ENCODE measurements at places on chromosomes 16 and 17.

DNA sequence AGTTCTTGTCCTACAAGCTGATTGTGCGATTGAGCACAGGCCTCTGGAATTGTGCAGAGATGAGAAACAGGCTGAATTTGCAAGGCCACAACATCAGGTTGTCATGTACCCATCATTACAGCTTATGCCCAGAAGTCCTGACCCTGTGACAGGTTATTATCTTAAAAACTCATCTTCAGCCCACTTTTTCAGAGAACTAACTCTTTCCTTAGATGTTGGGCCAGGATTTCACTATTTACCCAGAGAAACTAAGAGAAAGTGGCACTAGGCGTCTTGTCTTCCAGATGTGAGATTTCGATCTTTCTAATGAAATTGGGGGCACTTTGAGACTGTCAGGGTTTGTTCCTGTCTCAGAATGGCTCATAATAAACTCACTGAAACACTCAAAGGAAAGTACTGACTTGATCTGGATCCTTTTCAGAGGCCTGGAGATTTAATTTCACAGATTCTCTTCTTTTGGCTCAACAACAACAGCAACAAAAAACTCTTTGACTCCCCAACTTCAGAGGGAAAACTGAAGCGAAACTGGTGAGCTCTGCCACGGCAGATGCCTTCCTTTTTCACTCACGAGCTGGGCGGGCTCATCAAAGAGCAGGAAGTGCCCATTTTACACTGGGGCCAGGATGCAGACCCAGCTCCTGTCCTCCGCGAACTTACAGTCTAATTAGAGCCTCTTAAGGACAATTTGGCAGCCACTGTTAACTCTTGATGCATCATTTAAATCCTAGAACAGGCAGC lies 17.7 kb upstream of the SLC12A3 start:
- DNase-seq, result no peak

GRCh38 chr17:78300962-78301820 lies 58.7 kb downstream of the SOCS3 start:
- no peak for DNase-seq

DNA sequence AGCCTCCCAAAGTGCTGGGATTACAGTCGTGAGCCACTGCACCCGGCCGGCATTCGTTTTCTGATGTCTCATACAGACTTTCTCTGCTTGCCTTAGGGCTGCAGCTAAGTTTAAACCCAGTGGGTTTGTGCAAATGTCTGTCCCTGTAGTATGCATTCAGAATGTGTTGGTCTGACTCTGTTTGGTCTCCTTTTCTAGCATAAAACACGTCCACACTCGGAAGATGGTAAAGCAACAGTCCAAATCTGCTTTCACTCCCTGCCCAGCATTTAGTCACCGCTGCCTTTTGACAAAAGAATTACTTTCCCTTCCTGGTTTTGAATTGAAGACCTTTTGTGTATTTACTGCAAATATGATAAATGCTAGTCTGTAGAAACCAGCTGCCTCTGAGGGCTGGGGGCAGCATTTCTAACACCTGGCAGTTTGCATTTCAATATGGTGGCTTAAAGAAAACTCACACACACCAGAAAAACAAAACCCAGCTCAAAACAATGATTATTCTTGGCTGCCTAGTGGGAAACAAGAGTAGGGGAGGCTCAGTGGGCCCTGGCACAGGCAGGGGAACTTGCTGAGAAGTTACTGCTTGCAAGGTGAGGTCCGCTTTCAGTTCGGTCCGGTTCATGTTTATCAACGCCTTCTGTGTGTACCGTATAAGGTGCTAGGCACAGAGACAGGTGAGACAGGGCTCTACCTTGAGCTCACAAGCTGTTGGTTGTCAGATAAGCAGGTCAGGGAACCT lies 56.9 kb downstream of the MSI2 start:
- no peak for DNase-seq

DNA sequence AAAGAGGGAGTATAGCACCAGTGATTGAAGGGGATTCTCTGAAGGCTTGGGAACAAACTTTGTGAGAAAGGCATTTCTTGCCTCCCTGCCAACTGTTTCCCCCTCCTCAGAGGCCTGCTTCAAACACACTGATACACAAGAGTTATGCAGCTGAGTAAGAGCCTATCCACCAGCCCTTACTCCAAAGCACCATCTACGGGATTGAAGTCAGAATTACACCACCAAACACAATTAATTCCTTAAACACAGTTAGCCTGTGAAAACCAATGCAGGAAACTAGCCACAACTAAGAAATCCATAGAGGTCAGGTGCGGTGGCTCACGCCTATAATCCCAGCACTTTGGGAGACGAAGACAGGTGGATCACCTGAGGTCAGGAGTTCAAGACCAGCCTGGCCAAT lies 138.3 kb downstream of the SHCBP1 start:
- DNase-seq, result no peak

DNA sequence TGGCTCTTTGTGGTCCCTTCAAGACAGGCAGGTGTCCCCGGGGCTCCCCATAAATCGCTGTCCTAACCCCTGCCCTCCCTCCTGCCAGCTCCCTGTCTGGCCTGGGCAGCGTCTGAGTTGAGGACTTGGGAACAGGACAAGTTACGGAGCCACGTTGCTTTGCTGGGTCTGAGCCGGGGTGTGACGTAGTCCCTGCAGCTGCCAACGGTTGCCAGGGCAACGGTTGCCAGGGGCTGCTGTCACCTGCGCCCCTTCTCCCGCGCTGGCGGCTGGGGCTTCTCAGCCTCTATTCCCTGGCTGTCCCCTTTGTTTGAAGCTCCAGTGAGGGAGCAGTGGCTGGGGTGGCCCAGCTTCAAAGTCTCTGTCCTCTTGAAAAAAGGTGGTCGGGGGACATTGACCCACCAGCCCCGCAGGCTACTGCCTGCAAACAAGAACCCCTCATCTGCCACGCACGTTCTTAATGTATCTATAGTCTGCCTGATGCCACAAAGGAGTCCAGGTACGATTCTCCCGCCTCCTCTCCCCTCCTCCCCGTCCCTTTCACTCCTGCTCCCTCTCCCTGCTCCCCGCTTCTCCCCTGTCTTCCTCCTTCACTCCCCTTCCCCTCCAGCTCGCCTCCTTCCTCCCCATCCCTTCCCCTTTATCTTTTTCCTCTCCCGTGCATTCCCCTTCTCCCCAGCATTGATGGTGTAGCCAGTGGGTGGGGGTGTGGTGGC lies 10.9 kb downstream of the ADGRG1 start:
- DNase-seq, result no peak

DNA sequence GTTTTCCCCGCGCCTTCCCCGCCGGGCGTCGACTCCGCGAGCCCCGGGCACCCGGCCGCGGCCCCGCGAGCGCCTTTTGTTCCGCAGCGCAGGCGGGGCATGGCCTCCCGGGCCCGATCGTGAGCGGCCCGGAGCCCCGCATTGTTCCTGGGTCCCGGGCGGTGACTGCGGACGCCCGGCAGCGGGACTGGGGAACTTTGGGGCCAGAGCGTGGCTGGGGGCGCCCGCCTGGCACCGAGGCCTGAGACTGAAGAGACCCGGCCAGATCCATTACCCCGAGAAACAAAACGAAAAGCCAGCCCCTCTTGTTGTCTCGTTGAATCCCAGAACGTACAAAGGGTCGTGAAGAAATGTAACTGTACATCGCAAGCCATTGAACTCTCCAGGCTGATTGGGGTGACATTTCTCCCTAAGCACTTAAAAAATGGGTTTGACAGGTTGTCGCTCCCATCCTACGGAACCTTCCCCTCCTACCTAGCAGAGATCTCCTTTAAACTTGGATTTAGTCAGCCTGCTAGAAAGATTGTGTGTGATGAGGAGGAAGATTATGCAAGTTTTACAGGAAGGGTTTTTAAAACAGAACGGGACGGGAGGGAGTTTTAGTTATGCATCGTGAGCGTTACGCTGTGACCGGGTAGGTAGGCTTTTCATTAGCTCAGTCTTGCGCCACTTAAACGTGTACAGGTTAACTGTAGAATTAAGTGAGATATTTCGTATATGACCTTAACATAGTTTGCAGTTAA lies 825 bp downstream of the METTL9 start:
- DNase-seq, result no peak

DNA sequence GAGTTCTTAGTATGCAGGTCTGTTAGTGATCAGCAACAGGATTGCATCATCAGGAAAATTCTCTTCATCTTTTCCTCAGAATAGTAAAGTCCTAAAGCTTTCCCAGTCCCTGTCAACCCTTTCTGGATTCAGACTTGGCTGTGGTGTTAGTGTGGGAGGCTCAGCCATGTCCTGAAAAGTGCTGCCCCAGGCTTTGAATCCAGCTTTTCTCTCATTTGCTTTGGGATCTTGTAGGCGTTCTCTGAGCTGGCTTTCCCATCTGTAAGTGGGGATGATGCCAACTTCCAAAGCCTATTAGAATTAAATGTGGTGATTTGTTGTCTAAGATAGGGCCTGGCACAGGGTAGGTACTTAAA lies 3.0 kb downstream of the ALKBH5 start:
- DNase-seq, result no peak

DNA sequence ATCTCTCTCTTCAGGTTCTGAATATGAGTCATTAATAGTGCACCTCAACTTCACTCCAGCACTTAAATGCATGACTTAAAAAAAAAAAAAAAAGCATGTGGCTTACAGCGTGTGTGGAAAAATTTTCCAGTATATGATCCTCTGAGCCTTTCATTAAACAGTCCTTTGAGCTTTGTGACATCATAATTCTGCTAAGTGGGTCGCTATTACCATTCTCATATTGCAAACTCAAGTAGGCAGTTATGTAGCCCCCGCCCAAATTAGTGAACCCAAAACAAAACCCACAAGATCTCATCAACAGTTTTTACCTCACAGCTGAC lies 672 bp downstream of the CMTR2 start:
- DNase-seq, result no peak

DNA sequence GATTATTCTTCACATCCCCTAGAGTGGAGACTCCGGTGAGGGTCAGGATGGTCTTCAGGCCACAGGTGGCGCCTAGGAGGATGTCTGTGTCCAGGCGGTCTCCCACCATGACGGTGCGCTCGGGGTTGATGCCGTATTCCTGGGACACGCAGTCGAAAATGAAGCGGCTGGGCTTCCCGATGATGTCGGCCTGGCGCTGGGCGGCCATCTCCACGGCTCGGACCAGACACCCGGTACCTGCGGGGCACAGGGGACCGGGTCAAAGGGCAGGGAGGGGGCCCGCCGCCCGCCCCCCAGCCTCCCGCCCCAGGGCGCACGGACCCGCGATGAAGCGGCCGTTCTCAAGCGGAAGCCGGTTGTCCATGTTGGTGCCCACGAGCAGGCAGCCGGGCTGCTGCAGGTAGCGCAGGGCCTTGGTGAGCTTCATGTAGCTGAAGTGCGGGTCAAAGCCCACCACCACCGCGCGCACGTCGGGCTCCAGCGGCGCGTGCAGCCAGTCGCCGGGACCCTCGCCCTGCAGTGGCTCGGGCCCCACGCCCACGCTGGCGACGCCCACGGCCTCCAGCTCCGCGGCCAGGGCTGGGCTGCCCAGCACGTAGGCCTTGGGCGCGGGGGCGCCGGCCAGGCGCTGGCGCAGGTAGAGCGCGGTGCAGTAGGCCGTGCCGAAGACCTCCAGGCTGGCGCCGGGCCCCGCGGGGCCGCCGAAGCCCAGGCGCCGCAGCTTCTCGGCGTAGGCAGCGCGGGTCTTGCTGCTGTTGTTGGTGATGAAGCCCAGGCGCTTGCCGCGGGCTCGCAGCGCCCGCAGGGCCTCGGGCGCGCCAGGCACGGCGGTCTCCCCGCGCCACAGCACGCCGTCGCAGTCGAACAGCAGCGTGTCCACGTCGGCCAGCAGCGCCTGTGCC lies 572 bp downstream of the PGP start:
- DNase-seq, result no peak

GRCh38 chr16:20952139-20952920 lies 51.8 kb downstream of the LYRM1 start:
- DNase-seq, result no peak

DNA sequence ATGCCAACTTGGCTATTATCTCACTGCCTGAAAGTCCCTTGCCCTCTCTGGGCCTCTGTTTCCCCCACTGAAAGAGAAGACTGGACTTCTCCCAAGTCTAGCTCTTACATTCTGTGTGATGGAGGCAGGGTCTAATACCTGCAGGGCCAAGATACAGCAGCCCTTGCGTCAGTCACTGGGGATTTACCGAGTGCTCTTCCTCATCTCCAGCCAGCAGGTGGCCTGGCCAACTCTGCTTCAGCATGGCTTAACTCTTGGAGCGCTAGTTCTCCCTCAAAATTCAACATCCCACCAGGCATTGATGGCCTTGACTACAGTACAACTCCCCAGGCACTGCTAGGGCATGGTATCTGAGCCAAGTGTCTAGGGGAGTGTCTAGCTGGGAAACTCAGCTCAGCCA lies 19.9 kb upstream of the MTMR4 start:
- no peak for DNase-seq

GRCh38 chr17:78027121-78027520 lies 68.6 kb downstream of the TNRC6C start:
- DNase-seq, result no peak

DNA sequence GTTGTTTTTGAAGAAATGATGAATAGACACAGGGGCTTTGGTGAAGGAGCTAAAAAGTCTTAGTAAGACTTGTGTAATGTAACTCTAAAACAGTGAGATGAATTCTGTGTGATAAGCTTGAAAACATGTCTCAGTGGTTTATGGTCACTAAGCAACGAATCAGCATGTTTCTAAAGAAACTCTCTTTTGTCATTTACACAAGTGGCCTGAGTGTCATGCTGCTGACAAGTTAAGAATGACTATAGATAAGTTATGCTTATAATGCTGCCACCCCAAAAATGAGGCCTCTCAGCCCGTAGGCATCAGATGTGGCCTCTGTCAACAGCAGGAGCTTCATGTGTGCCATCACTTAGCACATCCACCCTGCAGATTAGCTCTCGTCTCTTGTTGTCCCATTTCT lies 8.7 kb downstream of the COX10 start:
- no peak for DNase-seq

- DNase-seq, result no peak
Measured at GRCh38 chr16:15879255-15879811, 9.1 kb downstream of the CEP20 start.

DNA sequence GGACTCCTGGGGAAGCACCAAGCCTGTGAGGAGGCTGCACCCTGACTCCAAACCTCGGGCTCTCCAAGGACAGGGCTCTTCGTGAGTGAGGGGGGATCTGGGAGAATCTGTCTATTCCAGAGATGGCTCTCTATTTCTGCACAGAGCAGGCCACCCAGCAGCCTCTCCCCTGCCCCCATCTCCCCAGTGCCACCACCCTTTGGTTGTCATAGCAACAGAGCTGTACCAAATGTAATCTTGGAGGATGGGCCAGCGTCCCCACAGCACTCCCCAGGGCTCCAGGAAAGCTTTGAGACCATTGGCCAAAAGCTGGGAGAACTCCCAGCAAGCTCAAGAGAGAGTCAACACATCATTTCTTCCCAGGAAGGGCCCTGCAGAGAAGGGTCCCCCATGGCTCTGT lies 49.3 kb downstream of the ABCC12 start:
- no peak for DNase-seq

DNA sequence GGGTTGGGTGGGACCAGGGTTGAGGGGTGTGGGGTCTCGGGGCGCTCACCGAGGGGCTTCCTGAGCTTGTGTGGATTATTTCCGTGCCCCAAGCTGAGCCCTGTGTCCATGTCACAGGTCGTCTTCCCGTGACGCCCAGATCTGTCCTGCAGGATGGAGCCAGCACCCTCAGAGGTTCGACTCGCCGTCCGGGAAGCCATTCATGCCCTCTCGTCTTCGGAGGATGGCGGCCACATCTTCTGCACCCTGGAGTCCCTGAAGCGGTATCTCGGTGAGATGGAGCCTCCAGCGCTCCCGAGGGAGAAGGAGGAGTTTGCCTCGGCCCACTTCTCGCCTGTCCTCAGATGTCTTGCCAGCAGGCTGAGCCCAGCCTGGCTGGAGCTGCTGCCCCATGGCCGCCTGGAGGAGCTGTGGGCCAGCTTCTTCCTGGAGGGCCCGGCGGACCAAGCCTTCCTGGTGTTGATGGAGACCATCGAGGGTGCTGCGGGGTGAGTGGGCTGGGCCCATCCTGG lies 1.0 kb downstream of the TELO2 start:
- no peak for DNase-seq

Data from stimulated activated CD4-positive, alpha-beta T cell treated with anti-CD3 and anti-CD28 coated beads, Interleukin-1b, Interleukin-23, amount 100 ng/mL, for 1 hour (primary cell).